COLO829 (cell line): ENCODE measurements at places on chromosomes 13 and 19.
A peak's percentile ranks its signal among the peaks of the same experiment; 100 is the strongest.

- no peak for DNase-seq
Observed at GRCh38 chr13:112510987-112511685, 76.8 kb downstream of the TUBGCP3 start.

GRCh38 chr19:12672744-12673143 is 6.1 kb downstream of the WDR83 start:
- DNase-seq: no peak

GRCh38 chr13:60108589-60108988 is 55.1 kb downstream of the DIAPH3 start:
- no peak for DNase-seq

- DNase-seq: no peak
Observed at GRCh38 chr13:100163375-100163774, 74.5 kb downstream of the PCCA start.

DNA sequence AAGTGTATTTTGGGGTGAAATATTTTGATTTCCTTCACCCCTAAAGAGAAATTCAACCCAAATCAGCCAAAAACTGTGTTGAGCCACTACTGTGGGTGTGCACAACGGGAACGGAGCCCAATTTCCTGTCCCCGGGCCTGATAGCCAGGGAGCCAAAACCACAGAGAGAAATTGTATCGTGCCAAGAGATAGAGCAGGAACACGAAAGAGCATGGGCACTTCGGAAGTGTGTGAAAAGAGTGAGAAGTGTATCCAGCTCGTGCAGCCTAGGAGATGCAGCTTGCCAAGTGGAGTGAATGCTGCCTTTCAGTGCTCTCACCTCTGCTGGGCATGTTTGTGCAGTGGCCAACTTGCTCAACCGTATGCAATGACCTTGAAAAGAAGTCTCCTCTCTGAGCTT is 19.4 kb upstream of the PLEKHF1 start:
- no peak for DNase-seq

GRCh38 chr19:3407556-3408516 is 41.5 kb downstream of the NFIC start:
- no peak for DNase-seq

GRCh38 chr19:47095476-47096099 is 18.0 kb downstream of the ZC3H4 start:
- DNase-seq: no peak

GRCh38 chr13:25276748-25277147 is 10.5 kb downstream of the MTMR6 start:
- peak; percentile 28 for DNase-seq

- peak; percentile 25 for DNase-seq
Observed at GRCh38 chr19:36081385-36081784, 26.7 kb downstream of the WDR62 start.

- no peak for DNase-seq
Observed at GRCh38 chr19:38425222-38425809, 703 bp downstream of the RASGRP4 start.

- no peak for DNase-seq
Observed at GRCh38 chr13:105541565-105541964, 993.9 kb downstream of the EFNB2 start.

GRCh38 chr13:91228940-91229339 is 118.5 kb upstream of the MIR17HG start:
- DNase-seq: no peak

DNA sequence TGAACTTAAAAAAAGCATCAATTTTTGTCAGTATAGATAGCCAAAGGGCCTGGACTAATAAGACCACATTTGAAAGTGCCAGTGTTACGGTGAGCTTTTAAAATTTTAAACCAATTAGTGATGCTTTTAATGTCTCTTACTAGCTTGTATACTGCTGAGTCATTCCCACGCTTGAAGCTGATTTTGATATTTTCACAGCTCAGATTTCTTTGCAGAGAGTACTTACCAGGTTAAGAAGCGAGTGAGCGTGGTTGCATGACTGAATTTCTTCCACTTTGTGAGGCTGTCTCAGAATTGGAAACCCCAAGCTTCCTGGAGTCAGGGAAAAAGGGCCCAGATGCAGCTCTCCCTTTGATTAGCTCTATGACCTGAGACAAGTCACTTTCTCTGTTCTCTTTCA is 74.5 kb upstream of the NBEA start:
- peak; percentile 3 for DNase-seq

- DNase-seq: no peak
Observed at GRCh38 chr13:76570510-76570971, 315.7 kb downstream of the KCTD12 start.

DNA sequence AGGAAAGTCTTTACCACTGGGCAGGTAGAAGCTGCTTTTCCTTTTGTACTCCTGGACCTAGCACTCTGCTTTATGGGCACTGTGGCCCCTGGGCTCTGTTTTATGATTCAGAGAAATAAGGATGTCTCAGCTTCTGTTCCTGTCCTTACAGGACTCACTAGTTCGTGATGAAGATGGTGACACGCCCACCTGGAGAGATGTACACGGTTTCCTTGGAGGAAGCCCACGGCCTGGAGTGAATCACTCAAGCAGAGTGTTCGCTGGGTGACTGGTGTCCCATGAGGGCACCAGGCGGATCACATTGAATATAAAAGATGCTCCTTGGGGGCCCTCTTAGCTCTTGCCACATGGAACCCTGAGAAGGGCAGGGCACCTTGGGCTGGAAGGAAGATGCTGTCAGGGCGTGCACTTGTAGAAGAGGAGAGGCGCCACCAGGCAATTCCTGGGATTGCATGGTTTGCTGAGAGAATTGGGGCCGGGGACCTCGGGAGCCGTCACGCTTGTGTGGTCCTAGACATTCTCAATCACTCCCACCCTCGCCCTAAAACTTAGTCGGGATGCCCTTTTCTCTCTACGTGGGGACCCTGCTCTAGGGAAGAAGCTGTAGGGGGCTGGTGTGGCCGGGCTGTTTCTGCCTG is 202.6 kb downstream of the TSHZ3 start:
- no peak for DNase-seq

DNA sequence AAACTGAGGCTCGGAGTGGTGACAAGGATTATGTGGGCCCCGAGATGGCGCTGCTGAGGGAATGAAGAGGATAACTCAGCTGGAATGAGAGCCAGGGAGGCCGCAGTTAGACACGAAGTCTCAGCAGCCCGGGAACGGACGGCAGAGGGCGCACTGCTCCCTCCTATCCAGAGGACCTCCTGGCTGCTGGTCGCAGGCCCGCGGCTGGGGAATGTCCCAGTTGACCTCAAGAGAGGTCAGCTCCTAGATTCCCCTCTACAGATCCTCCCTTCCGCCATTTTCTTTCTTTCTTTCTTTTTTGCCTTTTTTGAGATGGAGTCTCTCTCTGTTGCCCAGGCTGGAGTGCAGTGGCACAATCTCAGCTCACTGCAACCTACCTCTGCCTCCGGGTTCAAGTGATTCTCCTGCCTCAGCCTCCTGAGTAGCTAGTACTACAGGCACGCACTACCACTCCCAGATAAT is 24.1 kb upstream of the ASPDH start:
- peak; percentile 87 for DNase-seq

GRCh38 chr13:87089391-87089790 is 581.8 kb upstream of the SLITRK5 start:
- no peak for DNase-seq

- no peak for DNase-seq
Observed at GRCh38 chr13:98592362-98592732, 15.4 kb upstream of the STK24 start.

- DNase-seq: no peak
Observed at GRCh38 chr13:33862016-33862415, 44.1 kb downstream of the RFC3 start.

- no peak for DNase-seq
Observed at GRCh38 chr13:100269837-100270236, 180.9 kb downstream of the PCCA start.

DNA sequence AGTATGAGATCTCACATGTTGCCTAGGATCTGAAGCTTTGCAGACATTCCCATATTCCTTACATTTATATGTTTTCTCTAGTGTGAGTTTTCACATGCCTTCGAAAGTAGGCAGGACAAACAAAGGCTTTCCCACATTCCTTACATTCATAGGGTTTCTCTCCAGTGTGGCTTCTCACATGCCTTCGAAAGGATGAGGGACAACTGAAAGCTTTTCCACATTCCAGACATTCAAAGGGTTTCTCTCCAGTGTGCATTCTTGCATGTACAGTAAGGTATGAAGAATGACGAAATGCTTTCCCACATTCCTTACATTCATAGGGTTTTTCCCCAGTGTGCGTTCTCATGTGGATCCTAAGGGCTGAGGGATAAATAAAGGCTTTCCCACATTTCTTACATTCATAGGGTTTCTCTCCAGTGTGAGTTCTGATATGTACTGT is 14.2 kb downstream of the ZNF699 start:
- no peak for DNase-seq

DNA sequence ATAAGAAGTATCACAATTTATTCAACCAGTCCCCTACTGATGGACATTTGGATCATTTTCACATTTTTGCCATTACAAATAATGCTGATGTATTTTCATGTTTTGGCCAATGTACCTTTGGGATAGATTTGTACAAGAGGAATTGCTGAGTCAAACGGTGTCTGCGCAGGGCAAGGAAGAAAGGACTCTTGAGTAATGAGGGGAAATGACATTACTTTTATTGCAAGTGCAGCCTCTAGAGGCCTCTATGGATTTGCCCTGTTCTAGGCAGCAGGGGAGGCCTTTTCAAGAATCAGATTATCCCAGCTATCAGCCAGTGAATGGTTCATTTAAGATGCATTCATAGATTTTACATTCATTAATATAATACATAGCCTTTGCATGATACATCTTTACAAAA is 32.9 kb upstream of the GTF3A start:
- DNase-seq: no peak

- no peak for DNase-seq
Observed at GRCh38 chr13:50392977-50393376, 377.7 kb downstream of the KCNRG start.

DNA sequence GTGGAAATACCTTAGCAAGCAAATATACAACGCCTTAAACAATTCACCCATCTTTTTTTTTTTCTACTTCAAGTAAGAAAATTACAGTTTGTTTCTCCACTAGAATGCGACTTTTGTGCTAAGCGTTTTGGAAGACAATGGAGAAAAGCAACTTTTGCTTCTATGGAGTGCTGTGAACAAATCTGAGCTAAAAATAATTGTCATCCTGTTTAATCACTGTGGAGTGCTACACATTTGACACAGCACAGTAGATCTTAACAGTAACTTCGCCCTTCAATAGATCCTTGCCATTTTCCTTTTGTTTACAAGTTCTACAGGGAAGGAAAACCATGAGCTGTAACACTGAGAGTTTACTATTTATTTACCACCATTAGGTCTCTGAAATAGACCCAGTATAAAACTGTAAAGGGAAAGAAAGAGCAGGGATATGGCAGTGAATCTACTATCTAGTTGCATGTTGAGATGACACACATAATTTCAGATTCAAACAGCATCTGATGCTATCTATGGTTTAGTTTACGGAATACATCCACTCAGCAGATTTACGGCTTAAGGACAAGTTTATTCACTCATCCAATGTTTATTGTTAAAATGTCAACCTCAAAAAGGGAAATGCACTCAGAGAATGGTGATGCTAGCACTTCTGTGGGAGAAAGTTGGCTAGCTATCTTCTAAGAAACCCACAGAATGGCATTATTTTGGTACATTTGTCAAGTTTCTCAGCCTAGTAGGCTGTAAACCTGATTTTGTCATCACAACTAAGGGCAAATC is 175.3 kb downstream of the VWA8 start:
- no peak for DNase-seq

DNA sequence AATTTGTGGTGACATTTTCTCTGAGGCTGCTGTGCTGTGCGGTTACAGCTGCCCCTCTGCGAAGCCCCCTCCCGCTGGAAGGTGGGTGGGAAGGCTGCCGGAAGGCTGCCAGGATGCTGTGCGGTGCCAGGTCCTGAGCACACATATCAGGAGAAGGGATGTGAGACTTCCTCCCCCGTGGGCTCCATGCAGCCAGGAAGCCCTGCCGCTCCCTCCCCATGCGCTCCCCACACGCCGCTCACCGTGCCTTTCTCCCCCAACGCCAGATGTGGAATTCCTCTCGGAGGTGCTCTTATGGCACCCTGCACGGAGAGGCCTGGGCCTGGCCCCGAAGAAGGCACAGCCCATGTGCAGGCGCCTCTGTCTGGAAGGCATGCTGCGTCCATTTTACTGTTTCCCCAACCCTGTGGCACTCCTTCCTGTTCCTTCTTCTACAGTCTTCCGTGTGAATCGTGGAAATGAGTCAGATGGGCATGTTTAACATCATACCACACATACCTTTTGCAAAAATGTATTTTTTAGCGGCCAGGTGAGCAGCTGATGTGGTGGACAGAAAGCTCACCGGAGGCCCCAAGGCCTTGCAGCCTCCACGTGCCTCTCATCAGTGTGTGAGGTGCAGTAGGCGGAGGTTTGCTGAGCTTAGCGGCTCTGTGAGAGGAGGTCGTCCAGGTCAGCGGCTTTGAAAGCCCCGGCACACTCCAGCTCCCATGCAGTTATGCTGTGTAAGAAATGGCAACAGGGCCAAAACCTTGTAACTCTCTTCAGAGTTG is 88.0 kb downstream of the ATP11A start:
- no peak for DNase-seq

- no peak for DNase-seq
Observed at GRCh38 chr13:98797456-98797855, 45.0 kb upstream of the SLC15A1 start.

DNA sequence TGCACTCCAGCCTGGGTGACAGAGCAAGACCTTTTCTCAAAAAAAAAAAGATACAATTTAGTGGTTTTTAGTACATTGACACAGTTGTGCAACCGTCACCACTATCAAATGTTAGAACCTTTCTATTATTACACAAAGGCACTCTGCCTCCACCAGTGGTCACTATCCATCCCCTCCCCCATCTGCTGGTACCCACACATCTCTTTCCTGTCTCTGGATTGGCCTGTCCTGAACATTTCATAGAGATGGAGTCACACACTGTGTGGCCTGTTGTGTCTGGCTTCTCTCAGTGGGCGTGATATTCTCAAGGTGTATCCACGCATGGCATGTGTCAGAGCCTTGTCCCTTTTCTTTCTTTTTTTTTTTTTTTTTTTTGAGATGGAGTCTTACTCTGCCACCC is 11.2 kb downstream of the KDM4B start:
- no peak for DNase-seq

- DNase-seq: no peak
Observed at GRCh38 chr19:5718037-5718578, 1.8 kb downstream of the LONP1 start.

- DNase-seq: no peak
Observed at GRCh38 chr19:16605553-16605994, 22.4 kb downstream of the MED26 start.

DNA sequence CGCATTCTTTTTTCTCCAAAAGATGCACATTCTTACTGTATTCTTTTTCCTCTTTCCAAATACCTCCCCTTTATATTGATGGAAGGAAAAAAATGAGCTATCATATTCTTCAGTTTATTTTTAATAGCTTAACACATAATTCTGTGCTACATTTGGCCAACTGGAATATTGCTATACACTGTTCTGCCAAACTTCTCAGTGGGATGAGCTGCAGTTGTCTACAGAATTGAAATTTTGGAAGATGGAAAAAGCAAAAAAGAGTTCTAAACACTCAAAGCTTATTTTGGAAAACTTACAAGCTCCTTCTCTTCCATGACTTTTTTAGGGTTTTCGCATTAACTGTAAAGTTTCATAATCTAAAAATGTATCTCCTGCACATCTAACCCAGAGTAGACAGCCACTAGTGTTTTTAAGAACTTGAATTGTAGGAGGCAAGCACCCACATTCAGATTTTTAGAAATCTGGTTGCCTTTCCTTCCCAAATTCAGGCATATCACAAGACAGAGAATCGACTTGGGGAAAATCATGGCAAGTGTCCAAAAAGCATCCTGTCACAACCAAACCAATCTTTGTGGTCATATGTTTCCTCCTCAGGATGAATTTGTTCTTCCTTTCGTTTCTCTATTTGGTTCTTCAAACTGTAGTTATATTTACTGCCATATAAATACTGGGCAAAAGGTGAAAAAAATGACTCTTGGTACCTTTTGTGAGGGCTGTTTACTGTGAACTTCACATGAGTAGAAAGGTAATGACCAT is 111.4 kb upstream of the FRY start:
- DNase-seq: no peak
